ENCODE measurements at places on chromosomes 2 and 18.

DNA sequence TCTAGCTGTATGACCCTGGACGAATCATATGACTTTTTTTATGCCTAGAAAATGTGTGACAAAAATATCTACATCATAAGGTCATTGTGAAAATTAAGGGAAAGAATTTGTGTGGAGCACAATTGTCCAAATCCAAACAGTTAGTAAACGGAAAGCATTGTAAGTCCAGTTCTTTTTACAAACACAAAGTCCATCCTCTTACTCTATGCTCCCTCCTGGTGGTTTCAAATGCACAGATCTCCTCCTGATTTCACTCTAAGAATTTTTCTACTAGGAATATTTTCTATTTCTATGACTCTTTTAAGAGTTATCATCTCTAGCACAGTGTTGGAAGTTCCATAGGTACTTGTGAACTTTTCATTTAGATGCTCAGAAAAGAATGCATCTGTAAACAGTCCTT lies 125.2 kb upstream of the ARL5A start:
- DNase-seq, result no peak

GRCh38 chr2:234588054-234588430 lies 91.2 kb upstream of the ARL4C start:
- DNase-seq, result no peak

- DNase-seq, result no peak
These were observed 95.7 kb downstream of the CTIF start for GRCh38 chr18:48634491-48634890.

GRCh38 chr2:216404010-216404618 lies 8.2 kb upstream of the SMARCAL1 start:
- DNase-seq, result peak; percentile 15

- no peak for DNase-seq
These were observed 95.6 kb upstream of the PDE1A start for GRCh38 chr2:182522405-182522896.

DNA sequence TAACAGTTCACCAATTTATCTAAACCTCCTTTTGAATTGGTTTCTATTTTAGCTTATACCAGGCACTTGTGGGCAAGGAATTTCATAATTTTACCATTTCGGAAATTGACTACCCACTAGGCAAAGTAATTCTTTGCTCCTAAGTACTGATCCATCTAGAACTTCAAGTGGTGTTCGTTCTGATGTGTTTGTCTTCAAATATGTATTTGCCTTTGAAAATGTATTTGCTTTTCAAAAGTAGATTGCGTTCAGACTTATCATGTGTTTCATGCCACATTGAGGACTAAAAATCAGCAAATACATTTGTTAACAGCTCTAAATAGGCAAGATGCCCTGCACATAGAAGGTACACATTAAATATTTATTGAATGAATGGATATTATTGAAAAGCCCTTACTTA lies 26.7 kb downstream of the IFIH1 start:
- no peak for DNase-seq

DNA sequence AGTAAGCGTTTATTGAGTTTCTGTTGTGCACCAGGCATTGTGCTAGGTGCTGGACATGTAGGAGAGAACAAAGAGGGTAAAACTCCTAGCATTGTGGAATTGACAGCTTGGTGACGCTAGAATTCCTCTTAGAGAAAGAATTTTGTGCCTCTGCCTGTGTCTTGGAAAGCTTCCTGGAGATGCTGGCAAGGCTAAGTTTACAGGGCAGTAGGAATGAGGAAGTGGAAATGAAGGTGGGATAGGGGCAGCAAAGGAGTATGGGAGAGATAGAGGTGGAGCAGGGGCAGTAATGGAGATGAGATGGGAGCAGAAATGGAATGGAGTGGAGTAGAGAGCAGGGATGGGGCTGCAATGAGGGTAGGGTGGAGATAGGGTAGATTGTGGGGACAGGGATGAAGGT lies 29.8 kb downstream of the GPR39 start:
- no peak for DNase-seq

DNA sequence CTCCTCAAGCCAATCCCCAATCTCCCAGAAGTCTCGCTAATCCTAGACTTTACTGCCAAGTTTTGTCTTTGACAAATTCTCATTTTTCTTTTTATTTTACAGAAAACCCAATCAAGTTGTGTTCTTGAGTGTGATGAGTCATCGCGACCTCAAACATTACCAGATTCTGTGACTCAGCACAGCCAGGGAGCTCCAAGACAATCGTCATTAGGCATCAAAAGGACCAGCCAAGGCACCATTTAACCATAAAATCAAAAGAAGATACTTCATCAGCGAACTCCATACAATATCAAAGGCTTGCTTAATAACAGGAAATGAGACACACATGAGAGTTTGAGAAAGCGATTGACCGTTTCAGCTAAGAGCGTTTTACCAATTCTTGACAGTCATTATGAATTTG lies 146.2 kb upstream of the AGAP1 start:
- no peak for DNase-seq

GRCh38 chr2:128643221-128644065 lies 324.8 kb upstream of the HS6ST1 start:
- no peak for DNase-seq

GRCh38 chr2:54423213-54423612 lies 32.9 kb upstream of the SPTBN1 start:
- no peak for DNase-seq

GRCh38 chr2:28981016-28981441 lies at the start of gene TOGARAM2:
TOGARAM2 (plus strand) TSS chr2:28981298; CDS start chr2:28994835, 13,537 bp downstream.
- no peak for DNase-seq

- no peak for DNase-seq
These were observed 34.9 kb downstream of the EN1 start for GRCh38 chr2:118812552-118812951.

GRCh38 chr2:36769106-36769505 lies 72.6 kb downstream of the VIT start:
- DNase-seq, result no peak

DNA sequence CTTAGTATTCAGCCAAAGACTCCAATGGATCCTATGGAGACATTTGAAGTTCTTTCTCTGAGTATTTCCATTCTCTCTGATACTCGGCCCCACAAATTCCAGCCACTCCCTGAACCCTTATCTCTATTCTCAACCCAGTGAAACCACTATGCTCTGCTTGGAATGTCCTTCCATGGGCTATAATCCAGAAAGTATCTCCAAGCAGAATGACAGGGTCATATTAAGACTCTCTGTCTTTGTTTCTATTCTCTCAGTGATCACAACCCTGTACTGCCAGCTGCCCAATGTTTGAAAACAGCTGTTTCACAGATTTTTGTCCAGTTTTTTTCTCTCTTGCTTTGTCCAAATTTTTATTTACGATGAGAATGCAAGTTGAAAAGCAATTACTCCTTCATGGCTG lies 21.9 kb downstream of the CHMP3 start:
- no peak for DNase-seq

- no peak for DNase-seq
These were observed 53.8 kb downstream of the NEDD4L start for GRCh38 chr18:58097907-58098166.

DNA sequence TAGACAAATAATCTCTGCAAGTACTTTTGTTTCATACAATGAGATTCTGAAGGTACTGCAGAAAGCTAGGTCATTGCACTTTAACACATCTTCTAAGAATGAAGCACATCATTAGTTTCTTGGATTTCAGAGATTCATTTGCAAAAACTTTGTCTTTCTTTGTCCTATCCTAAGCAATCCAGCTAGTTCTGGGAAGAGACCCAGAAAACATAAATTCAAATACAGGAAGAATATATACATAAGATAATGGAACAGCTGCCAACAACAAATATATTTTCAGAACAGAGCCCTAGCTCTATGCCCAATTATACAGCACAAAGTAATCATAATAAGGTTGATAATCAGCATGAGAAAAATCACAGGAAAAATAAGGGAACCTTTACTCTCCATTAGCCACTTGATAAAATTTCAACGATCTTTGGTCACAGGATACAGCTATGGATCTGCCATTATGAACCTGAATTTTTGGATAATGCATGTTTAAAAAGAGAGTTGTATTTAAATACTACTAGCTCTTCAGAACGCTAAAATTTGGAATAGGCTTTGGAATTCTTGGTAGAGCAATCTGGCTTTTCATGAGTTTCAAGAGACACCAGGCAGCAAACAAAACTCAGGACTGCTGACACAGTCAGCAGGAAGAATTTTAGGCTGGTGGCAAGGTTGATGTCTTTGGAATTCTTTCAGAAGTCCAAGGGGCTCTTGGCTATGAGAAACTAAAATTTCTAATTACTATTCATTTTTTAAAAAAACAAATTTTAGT lies 250.4 kb upstream of the SMIM21 start:
- no peak for DNase-seq
